ENCODE measurements at places on chromosomes 3 and 15.

DNA sequence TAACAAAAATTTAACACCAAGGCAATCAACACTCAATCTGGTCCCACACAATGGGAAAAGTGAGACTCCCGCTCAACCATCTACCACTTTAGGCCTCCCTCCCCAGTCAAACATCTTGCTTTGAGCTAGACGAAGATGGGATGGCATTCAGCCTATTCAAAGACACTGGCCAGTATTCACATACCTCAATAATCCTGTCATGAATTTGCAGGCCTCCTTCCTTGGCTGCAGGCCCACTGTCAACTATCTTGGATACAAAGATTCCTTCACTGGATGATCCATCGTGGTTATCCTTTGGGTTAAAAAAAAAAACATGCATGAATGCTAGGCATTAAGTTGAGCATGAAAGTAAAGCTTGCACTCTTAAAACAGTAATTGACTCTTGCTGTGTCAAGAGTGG, 22.6 kb downstream of the PDZRN3 start:
- DNase-seq: peak; percentile 99

GRCh38 chr3:106473576-106474475, 605.0 kb upstream of the CBLB start:
- no peak for DNase-seq

DNA sequence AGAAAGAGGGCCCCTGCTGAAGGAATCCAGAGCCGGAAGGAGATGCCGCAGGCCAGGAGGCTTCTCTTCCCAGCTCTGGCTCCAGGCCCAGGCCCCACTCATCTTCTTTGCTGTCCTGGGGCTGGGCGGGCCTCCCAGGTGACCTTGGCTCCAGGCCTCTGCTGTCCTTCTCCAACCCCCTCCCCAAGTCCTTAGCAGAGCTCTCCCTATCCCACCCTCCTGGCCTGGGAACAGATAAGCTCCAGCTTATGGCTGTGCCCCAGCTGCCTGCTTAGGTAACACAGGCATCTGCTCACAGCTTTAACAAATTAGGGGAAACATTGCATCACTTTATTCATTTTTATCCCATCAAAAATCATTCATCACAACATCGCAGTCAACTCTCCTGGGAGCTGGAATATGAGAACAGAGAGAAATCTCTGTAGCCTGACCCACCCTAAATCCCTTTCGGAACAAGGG, 86.9 kb downstream of the SEMA5B start:
- no peak for DNase-seq

GRCh38 chr15:79314811-79315210, 3.9 kb downstream of the TMED3 start:
- DNase-seq: no peak

DNA sequence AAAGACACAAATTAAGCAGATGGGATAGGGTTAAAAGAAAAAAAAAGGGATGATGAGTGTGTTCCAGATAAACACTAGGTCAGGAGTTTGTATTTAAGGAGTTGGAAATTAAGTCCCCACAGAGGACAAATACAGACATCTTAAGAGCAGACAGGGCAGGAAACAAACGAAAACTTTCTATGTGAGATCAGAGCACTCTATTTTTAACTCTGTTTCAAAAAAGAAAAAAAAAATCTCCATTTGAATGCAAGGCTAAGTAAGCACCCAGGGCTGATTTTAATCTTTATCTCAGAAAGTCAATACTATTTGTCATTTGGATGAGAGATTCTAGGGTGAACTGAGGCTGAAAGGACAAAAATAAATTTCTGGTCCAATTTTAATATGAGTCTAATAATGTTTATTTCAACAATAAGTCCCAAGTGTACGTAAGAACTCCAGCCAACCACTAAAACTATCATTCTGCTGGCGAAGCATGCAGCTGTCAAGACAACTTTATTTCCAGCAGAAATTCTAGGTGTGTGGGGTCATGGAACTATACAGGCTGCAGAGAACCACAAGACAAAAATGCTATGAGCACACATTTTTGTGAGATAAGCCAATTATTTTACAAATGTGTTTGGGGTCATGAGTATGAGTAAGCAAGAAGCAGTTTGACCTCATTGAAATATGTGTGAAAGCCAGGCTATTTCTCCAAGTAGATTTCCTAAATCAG, 186.1 kb downstream of the FMN1 start:
- no peak for DNase-seq

DNA sequence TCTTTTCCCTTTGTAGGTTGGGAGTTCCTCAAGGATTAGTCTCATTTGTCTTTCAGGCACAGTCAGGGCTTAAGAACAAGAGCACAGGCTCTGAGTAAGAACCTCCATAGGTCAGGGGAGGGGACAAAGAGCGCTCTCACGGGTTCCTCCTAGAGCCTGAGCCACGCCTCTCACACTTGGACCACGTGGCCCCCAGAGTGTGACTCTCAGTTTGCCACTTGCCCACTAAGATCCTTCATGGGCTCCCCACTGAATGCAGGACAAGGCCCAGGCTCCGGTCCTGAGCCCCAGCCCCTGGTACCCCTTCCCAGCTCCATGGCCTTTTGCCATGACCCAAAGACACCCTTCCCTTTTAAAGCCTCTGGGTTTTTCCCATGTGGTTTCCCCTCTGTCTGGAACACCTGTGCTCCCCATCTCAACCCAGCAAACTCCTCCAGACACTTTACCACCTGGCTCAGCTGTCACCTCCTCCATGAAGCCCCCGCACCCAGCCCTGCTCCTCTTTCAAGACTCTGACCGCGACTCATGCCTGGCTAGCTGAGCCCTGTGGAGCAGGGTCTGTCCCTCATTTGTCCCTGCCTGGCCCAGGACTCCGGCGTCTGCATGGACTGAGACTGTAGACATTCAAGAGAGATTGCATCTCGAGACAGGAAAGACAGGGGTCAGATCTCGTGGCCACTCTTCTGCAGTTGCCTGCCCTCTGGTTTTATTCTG, 32.7 kb downstream of the IQSEC1 start:
- peak; percentile 4 for DNase-seq

DNA sequence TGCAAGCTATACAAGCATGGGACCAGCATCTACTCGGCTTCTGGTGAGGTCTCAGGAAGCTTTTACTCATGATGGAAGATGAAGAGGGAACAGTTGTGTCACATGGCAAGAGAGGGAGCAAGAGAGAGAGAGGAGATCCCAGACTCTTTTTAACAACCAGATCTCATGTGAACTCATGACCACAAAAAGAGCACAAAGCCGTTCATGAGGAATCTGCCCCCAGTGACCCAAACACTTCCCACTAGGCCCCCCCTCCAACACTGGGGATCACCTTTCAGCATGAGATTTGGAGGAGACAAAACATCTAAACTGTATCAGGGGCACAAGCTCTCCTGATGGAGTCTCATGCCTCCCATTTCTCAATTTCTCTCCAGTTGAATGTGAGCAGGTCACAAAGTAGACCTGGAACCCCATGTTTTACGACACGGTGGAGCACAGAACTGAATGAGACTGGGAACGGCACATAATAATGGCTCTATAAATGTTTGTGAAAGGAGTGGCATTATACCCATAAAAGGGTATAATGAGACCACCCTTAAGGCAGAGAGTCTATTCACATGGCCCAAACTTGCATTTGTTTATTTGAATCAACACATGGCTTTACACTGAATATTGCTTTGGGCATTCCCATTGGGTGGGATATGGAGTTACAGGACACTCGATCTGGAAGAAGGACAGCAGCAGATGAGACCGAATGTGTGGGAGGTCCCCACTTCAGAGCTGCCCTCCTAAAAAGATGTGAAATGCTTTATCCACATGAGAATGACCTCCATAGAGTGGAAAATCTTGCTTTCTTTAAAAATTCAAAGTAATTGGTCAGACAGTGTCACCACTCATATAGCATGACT, 38.8 kb downstream of the IL16 start:
- no peak for DNase-seq

GRCh38 chr3:101149251-101149650, 156.0 kb upstream of the ABI3BP start:
- DNase-seq: no peak

- DNase-seq: no peak
Observed at GRCh38 chr3:157652366-157652765, 149.2 kb upstream of the VEPH1 start.

DNA sequence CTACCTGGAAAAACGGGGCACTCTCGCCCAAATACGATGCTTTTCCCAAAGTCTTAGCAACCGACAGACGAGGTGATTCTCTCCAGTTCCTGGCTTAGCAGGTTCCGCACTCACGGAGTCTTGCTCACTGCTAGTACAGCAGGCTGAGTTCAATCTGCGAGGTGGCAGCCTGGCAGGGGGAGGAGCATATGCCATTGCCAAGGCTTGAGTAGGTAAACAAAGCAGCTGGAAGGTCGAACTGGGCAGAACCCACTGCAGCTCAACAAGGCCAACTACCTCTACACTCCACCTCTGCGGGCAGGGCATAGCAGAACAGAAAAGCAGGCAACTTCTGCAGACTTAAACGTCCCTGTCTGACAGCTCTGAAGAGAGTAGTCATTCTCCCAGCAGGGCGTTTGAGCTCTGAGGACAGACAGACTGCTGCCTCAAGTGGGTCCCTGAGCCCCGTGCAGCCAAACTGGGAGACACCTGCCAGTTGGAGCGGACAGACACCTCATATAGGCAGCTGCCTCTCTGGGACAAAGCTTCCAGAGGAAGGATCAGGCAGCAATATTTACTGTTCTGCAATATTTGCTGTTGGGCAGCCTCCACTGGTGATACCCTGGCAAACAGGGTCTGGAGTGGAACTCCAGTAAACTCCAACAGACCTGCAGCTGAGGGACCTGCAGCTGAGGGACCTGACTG, 73.4 kb upstream of the CADM2 start:
- no peak for DNase-seq

- DNase-seq: peak; percentile 57
Observed at GRCh38 chr3:175270198-175270837, 411.2 kb downstream of the NAALADL2 start.

- no peak for DNase-seq
Observed at GRCh38 chr3:138103466-138103865, 11.9 kb downstream of the DZIP1L start.

DNA sequence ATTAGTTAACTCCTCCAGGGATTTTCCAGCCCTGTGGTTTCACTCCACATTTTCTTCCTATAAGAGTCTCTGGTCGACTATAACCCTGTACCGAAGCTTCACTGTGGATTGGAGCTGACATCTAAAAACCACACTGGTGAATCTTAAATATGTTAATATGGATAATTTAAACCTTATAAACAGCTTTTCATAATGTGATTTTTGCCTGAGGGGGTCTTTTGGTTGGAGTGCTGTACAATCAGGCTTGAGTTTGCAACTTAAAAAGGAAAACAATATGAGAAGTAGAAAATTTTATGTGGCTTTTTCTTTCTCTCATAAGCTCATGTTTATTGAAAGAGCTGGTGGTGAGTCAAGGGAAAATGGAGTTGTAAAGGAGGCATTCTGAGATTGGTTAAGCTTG, 313.7 kb downstream of the VPS13C start:
- no peak for DNase-seq

GRCh38 chr3:173395412-173396181, 1.9 kb upstream of the NLGN1 start:
- peak; percentile 89 for DNase-seq

DNA sequence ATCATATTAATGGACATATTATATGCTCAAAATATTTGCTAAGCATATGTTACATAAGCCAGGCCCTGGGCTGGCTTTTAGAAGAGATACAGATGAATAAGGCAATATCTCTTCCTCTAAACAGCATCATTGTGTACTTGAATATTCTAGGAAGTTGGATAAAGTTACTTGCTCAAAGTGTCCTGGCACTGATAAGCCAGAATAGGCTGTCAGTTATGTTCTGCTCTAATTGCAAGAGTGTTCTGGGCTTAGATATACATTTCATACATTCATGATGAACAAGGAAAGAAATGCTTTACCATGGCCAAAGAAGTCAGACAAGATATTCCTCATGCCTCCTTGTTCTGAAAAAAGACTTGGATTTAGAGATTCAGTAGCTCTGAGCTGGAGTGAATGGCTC, 40.7 kb downstream of the KBTBD12 start:
- DNase-seq: no peak

DNA sequence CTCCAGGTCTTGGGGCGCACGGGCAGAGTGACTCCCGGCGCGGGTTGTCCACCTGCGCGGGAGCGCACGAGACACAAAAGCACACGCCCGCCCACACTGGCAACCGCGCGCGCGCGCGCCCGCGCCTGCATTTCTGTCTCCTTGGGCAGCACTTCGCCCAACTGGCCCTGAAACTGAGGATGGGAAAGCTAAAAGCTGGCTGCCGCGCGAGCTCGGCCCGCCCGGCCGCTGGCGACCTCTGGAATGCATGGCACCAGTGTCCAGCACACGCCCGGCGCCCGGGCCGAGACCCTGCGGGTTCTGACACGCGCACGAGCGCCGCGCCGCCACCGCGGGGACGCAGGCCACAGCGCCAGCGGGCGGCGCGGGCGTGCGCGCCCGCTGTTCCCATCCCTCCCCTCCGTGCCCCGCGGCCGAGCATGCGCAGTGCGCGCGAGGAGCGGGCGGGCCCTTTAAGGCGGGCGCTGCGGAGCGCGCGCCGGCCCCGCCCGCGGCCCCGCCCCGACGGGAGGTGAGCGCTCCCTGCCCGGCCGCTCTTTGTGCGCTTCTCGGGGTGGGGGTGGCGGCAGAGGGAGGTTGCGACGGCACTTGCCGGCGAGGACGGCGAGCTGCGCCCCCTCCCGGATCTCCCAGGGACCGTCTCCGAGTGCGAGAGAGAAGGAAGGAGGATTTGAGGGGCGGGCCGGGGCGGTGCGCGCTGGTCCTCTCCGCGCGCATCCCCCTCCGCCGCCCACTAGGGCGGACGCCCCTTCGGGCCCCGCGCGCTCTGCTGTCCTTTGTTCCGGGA, 1.0 kb upstream of the MEX3B start:
- peak; percentile 82 for DNase-seq

GRCh38 chr3:35383719-35384555, 255.4 kb upstream of the ARPP21 start:
- no peak for DNase-seq

DNA sequence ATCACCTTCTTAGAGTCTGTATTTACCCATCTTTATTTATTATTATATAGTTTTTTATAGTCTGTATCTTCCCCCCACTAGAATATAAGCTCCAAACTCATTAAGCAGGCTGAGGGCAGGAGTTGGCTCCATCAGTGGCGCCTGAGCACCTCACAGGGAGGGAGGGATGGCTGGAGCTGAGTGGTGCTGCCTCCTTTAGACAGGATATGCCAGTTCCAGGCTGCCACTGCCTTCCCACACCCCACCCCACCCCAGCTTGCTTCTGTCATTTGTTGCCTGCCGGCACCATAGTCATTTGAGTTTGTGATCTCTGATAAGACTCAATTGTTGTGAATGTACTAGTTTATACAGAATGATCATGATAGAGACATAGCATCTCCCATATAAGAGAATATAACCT, 85.5 kb downstream of the KLHL25 start:
- no peak for DNase-seq

GRCh38 chr3:38823186-38823585, 7.2 kb upstream of the SCN10A start:
- no peak for DNase-seq

GRCh38 chr15:29618586-29618985, 203.7 kb downstream of the TJP1 start:
- DNase-seq: no peak

DNA sequence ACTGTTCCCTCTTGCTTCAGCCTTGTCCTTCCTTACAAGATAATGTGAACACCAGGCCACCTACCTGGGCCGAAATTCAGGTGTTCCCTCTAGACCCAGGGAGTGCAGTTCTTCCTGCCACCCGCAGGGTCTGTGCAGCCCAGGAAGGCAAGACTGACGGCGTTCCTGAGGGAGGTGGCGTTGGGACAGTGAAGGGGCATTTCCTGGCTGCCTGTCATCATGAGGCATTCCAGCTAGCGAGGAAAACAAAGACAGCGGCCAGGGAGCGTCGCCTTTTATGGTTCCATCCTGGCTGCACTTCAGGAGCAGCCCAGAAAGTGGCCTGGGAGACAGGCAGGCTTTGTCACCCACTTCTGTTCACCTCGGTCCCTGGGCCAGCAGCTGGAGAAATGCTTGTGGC, 84.8 kb upstream of the WNT5A start:
- DNase-seq: no peak
